ENCODE measurements at places on chromosomes 11 and 22. TPM values are rescaled to one million over a fixed set of nuclear protein-coding genes. Genes with fewer than 3 reads are reported as not detected.

Gene SLC16A8
- not detected for total RNA-seq

Gene MRGPRE
- total RNA-seq: not detected

Gene RFPL2
- total RNA-seq: not detected

Gene OR51B2
- not detected for total RNA-seq

Gene FOSL1
- 29.0 TPM for total RNA-seq

Gene KRTAP5-1
- total RNA-seq: not detected

Gene SVIP
- total RNA-seq: 46.2 TPM

Gene SLC22A8
- total RNA-seq: not detected

DNA sequence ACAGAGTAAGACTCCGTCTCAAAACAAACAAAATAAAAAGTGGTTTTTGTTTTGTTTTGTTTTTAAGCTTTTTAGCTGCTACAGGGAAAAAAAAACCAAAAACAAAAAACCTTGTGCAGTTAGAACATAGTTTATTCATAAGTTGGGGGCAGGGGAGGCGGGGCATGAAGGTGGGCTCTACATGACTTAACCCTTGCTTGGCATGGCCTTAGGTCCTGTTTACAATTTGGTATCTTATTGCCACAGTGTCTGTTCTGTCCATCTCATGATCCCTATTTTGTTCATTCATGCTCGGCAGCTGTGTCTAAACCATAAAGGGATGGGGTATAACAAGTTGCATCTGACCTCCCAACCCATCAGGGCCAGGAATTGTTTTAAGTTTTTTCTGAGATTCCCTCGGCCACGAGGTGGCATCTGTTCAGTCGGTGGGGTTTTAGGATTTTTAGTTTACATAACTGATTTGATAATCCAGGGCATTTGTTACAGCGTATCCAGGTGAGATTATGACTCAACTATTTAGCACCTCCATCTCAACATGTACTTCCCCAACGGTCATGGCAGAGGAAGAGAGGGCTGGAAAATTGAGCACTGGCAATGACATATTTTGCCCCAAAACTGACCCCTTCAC is 6.9 kb downstream of the AP5B1 start:
- DNase-seq: no peak
- H3K27me3 ChIP-seq: no peaks in the 10 kb centered on the region
- no peak overlapping the region for H3K27ac ChIP-seq

DNA sequence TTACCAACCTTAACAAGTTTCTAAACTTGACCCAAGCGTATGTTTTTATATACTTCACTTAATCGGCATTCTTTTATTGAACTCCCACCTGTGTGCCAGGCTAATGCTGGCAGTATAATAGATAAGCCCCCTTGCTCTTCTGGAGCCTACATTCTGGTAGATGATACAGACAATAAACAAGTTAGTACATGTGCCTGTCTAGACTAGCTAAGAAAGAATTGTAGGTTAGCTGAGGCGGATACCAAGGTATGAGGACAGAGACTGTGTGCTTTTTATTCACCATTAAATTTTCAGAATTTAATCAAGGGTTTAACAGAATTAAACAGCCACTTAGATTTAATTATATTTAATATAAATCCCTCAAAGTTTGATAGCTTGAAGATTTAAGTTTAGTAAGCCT is 45.7 kb downstream of the TTC17 start:
- H3K36me3 ChIP-seq: peaks cover 98% of the 10 kb centered on the region
- no peak overlapping the region for H3K4me3 ChIP-seq
- no peaks in the 10 kb centered on the region for H3K27me3 ChIP-seq
- DNase-seq: no peak

DNA sequence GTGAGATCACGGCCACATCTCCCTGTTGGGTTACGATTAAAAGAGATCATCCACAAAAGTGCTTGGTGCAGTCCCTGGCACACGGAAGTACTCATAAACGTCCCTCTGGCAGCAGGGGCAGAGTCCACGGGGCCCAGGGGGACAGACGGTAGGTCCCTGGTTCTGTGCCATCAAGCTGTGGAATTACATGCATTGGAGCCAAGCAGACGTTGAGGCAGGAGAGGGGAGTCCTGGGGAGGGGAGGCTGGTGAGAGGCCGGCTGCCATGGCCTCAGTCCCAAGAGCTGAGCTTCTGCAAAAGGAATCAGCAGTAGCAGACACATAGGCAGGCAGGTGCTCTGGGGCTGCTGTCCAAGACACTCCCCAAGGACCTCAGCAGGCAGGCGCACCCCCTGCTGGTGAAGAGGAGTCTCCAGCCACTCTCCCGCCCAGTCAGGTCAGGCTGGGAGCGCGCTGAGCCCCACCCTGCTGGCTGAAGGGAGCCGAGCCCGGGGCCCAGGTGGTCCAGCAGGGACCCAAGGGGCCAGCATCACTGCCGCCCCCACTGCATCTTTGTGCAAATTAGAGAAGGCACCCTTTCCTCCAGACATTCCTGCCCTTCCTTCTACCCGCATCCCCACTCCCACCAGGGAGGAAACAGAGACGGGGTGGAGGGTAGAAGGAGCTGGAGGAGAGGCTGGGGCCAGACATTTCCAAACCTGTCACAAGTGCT is 7.6 kb upstream of the KCTD17 start:
- H3K36me3 ChIP-seq: no peaks in the 10 kb centered on the region
- H3K27ac ChIP-seq: no peak overlapping the region

DNA sequence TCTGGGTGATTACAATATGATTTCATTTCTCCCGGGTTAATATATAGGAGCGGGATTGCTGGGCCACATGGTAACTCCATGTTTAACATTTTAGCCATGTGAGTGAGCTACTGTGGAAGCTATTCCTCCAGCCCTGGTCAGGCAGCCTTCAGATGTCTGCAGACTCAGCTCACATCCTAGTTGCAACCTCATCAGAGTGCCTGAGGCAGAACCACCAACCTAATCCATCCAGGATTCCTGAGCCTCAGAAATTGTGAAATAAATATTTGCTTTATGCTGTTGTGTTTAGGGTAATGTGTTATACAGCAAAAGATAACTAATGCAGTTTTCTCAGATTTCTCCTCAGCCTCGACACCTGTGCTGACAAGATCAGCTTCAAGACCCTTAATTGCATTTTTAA is 676.8 kb downstream of the OPCML start:
- no peak overlapping the region for H3K4me3 ChIP-seq
- H3K36me3 ChIP-seq: no peaks in the 10 kb centered on the region
- peaks cover 4% of the 10 kb centered on the region for H3K4me1 ChIP-seq
- H3K27ac ChIP-seq: no peak overlapping the region
- no peak for DNase-seq
- H3K27me3 ChIP-seq: peaks cover 44% of the 10 kb centered on the region

DNA sequence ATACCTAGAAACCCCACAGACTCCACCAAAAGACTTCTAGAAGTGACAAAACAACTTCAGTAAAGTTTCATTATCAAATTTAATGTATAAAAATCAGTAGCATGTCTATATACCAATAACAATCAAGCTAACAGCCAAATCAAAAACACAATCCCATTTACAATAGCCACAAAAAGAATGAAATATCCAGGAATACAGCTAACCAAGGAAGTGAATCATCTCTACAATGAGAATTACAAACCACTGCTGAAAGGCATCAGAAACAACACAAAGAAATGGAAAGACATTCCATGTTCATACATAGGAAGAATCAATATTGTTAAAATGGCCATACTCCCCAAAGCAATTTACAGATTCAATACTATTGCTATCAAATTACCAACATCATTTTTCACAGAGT is 46.0 kb downstream of the PRCP start:
- peaks cover 11% of the 10 kb centered on the region for H3K4me1 ChIP-seq
- no peaks in the 10 kb centered on the region for H3K36me3 ChIP-seq
- no peak overlapping the region for H3K4me3 ChIP-seq
- no peak overlapping the region for H3K27ac ChIP-seq

DNA sequence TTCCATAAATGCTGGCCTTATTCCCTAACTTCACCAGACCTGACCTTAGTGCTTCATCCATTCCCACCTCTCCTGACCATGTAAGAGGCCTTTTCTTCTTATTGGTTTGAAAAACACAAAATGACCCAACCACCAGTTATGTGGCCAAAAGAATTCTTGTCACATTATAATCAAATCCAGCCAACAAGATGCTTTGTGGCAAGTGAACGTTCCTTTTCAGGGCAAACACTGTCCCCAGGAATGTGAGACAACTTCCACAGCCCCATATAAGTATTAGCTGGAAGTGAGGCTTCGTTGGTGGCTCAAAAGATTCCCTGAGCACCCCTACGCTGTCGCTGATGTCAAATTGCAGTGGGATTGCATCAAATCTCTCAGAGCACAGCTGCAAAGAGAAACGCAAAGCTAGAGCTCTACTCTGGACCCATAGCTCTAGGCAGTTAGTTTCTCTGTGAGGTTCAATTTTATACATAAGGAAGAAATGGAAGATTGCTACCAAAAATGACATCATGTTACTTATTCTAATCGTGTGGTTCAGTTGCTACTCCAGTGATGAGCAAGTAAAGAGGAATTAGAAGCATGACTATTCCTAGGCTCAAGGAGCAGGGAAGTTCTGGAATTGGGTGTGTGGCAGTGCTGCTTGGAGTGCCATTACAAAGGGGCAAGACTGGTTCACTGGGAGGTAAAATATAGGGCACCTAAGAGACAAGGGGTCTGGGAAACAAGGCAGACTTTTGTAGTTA is 26.1 kb downstream of the GLYATL1 start:
- no peaks in the 10 kb centered on the region for H3K36me3 ChIP-seq
- no peaks in the 10 kb centered on the region for H3K4me1 ChIP-seq
- peaks cover 54% of the 10 kb centered on the region for H3K27me3 ChIP-seq

- H3K36me3 ChIP-seq: no peaks in the 10 kb centered on the region
- H3K27ac ChIP-seq: no peak overlapping the region
- no peaks in the 10 kb centered on the region for H3K27me3 ChIP-seq
- no peak for DNase-seq
- no peak overlapping the region for H3K4me3 ChIP-seq
- H3K4me1 ChIP-seq: no peaks in the 10 kb centered on the region
These were observed 62.5 kb downstream of the LUZP2 start for GRCh38 chr11:24559315-24559714.

DNA sequence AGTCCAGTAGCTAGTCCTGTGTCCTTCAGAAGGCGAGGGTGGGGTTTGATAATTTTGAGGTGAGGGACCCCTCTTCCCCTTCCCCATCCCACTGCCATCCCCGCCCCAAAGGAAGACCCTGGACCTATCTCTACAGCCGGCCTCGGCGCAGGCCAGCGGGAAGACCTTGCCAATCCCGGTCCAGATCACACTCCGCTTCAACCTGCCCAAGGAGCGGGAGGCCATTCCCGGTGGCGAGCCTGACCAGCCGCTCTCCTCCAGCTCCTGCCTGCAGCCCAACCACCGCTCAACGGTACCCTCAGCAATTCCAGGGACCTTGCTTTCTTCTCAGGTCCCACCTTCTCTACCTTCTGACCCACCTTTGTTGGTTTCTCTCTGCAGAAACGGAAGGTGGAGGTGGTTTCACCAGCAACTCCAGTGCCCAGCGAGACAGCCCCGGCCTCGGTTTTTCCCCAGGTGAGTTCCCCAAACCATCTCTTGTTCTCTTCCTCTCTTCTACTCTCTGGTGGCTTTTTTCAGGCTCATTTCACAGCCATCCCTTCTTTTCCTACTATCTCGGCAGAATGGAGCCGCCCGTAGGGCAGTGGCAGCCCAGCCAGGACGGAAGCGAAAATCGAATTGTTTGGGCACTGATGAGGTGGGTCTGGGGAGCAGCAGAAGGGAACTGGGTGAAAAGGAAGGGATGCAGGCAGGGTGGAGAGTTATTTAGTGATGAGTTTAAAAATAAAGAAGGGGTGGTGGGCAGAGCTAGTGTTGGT is 1.3 kb downstream of the KAT5 start:
- no peak for DNase-seq
- peak overlapping the region; percentile 58 for H3K4me3 ChIP-seq
- peak overlapping the region; percentile 99 for H3K27ac ChIP-seq
- peaks cover 10% of the 10 kb centered on the region for H3K4me1 ChIP-seq
- no peaks in the 10 kb centered on the region for H3K27me3 ChIP-seq

DNA sequence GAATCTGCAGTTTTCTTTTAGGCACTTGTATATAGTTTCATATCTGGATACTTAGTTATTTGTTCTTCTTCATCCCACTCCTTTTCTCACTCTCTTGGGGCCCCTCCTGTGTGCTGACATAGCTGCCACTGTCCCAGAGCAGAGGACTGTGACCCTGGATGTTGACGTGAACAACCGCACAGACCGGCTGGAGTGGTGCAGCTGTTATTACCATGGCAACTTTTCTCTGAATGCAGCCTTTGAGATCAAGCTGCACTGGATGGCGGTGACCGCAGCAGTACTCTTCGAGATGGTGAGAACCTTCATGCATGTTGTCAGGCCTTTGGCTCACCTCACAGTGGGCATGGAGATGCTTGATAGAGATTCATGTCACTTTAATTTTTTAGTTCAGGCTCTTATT is 50.9 kb upstream of the YWHAH start:
- H3K27me3 ChIP-seq: no peaks in the 10 kb centered on the region
- H3K4me3 ChIP-seq: no peak overlapping the region
- no peaks in the 10 kb centered on the region for H3K36me3 ChIP-seq
- DNase-seq: no peak
- H3K27ac ChIP-seq: no peak overlapping the region

GRCh38 chr11:73236854-73237253 is 18.8 kb downstream of the P2RY2 start:
- H3K27me3 ChIP-seq: no peaks in the 10 kb centered on the region
- H3K27ac ChIP-seq: no peak overlapping the region
- H3K4me3 ChIP-seq: no peak overlapping the region

- H3K27me3 ChIP-seq: no peaks in the 10 kb centered on the region
- no peaks in the 10 kb centered on the region for H3K4me1 ChIP-seq
- H3K4me3 ChIP-seq: no peak overlapping the region
- DNase-seq: no peak
- H3K36me3 ChIP-seq: no peaks in the 10 kb centered on the region
- no peak overlapping the region for H3K27ac ChIP-seq
These were observed 42.9 kb downstream of the DCDC1 start for GRCh38 chr11:31326470-31327148.

- H3K4me3 ChIP-seq: no peak overlapping the region
- peaks cover 5% of the 10 kb centered on the region for H3K4me1 ChIP-seq
- H3K36me3 ChIP-seq: no peaks in the 10 kb centered on the region
- DNase-seq: peak; percentile 93
These were observed 6.3 kb upstream of the FADS3 start for GRCh38 chr11:61897387-61898246.

All from A673 (cell line).